ENCODE measurements at places on chromosomes 5 and 9.
A peak's percentile ranks its signal among the peaks of the same experiment; 100 is the strongest.

DNA sequence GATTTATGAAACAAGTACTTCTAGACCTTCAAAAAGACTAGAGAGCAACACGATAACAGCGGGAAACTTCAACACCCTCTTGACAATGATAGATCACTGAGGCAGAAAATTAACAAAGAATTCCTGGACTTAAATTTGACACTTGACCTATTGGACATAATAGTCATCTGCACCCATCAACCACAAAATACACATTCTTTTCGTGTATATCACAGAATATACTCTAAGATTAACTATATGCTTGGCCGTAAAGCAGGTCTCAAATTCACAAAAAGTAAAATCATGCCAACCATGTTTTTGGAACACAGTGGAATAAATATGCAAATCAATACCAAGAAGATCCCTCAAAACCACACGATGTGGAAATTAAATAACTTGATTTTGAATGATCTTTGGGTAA is 559.4 kb downstream of the DNAH5 start:
- no peak for DNase-seq

GRCh38 chr5:1005904-1006655 is 2.5 kb upstream of the NKD2 start:
- no peak for DNase-seq

GRCh38 chr9:136940526-136941230 is 3.9 kb downstream of the FBXW5 start:
- DNase-seq, result no peak

- DNase-seq, result no peak
Observed at GRCh38 chr9:16744394-16744793, 126.1 kb downstream of the BNC2 start.

- peak; percentile 14 for DNase-seq
Observed at GRCh38 chr9:129023036-129023907, 4.9 kb downstream of the SH3GLB2 start.

GRCh38 chr9:82184524-82184923 is 196.0 kb downstream of the SPATA31D1 start:
- no peak for DNase-seq

DNA sequence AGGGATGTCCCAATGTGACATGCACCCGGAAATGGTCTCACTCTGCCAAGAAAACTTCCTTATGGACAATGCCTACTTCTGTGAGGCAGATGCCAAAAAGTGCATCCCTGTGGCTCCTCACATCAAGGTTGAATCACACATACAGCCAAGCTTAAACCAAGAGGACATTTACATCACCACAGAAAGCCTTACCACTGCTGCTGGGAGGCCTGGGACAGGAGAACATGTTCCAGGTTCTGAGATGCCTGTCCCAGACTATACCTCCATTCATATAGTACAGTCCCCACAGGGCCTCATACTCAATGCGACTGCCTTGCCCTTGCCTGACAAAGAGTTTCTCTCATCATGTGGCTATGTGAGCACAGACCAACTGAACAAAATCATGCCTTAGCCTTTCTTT is 37.6 kb upstream of the CCDC152 start:
- no peak for DNase-seq

DNA sequence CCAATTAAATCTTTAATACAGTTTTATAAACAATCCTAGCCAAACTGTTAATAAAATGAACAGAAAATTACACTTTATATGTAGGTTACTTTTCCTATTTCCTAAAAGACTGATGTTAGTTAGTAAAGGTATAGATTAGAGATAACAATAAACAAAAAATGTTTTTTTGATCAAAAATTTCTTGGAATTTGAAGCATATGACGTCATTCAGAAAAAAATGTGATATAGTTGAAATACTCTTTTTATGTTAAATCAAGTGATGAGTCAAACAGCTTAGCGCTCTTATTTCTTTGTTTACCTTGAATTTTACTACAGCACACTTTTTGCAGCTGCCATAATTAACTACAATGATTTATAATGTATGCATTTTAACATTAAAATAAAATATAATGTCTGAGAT is 195.8 kb downstream of the SLC12A2 start:
- DNase-seq, result no peak

DNA sequence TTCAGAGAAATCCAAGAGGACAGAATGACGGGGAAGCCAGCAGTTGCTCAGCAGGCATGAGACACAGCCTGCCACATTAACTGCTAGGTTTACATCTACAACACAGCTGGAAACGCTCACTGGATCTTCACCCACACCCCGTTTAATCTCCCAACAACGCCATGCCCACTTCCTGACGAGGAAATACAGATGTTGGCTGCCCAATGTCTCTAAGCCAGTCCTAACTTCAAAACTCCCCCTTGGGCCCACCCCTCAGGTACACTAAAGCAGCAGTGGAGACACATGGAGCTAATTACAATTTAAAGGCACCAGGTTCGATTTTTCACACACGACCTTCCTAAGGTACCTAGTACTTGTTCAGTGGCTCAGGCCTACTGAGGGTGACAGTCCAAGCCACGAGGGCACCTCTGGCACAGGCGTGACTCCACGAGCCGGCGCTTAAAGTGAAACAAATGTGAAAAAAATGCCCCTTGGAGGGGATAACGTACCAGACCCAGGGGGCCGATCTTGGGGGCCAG is 904 bp downstream of the RPL12 start:
- peak; percentile 50 for DNase-seq

DNA sequence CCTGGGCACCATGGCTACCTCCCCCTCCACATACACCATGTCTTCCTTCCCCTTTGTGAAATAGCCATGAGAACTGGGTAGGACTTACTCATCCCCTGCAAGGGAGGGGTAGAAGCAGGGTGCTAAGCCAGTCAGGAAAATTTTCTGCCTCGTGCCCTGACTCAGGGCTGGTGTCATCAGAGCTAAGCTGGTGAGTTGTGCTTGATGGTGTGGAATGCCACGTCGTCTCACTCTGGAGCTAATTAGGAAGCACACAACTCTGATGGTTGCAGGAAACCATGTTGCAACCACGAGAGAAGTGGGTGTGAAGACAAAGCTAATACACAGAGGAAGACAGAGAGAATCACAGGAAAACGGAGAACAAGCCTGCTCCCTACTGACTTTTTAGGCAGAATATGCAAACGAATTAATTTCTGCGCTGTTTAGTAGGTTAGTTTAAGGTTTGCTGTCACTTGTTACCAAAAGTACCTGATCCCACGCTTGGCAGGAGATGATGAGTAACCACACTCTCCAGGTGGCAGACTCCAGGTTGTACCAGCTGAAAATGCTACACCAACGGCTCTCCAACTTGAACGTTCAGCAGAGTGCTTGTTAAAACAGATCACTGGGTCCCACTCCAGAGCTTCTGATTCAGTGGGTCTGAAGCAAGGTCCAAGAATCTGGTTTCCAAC is 54.5 kb downstream of the STK10 start:
- DNase-seq, result no peak

GRCh38 chr5:112146323-112147226 is 272.5 kb downstream of the EPB41L4A start:
- DNase-seq, result peak; percentile 55

DNA sequence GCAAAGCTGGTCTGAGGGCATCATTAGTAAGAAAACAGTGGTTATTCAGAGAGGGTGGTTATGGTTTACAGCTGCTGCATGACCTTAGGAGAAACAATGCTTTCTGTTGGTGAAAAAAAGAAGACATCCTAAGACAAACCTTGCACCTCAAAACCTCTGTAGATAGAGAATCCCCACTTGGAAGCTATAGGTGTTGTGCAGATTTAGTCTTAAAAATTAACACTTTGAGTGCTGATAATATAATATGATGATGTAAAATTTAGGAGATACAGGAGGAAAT is 1.4 kb upstream of the PTTG1 start:
- no peak for DNase-seq

DNA sequence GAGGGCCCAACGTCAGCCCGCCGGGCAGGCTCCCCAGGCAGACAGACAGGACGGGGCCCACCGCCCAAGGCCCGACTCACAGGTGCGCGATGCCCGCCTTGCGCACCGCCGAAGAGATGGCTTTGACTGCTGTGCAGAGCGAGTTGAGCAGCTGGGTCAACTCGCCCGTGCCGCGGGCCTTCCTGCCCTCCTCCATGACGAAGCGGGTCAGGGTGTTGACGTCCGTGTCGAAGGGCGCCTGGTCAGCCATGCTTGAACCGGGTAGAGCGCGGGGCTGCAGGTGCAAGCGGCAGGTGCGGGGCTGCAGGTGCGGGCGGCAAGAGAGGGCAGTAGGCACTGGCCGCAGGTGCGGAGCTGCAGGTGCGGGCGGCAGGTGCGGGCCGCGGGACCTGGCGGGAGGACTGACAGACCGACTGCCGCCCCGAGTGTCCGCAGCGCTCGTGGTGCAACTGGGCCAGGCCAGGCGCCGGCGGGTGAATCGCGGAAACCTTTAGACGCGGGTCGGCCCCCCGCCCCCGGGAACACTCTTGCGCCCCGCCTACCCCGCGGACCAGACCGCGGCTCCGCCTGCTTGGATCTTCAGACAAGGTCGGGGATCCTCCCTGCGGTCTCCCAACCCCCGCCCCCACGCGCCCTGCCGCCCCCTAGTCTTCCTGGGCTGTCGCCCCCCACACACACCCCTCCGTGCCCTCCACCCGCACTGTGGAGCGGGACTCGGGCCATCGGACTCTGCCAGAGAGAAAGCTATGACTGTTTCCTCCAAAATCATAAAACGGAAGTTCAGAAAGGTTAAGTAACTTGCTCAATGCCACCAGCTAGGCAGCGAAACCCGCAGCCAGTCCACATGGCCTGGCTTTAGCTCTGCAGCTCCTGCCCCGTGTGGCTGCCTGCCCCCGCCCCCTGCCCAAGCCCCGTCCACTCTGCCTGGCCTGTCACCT is at the start of gene FBP1:
FBP1 (minus strand) TSS at position 458 of the 938 bp plus-strand sequence; CDS start at position 250, 208 bp downstream.
- peak; percentile 25 for DNase-seq

DNA sequence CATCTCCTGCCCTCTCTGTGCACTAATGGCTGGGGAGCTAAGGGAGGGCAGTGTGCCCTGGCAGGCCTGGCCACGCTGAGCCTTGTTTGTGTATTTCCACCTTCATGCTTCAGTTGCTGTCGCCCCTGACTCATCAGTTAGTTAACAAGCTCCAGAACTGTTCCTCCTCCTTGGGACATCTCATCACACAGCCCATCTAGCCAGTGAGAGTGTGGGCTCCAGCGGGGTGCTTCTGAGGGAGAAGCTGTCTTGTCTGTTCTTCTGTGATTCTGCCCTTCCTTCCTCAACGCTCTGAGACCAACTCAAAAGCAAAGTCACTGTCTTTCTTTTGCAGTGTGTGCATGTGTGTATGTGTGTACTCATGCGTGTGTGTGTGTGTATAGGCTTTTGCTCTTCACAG is 58.3 kb upstream of the CPEB4 start:
- no peak for DNase-seq

- DNase-seq, result peak; percentile 30
Observed at GRCh38 chr9:128636556-128637530, 19.8 kb downstream of the DYNC2I2 start.

- no peak for DNase-seq
Observed at GRCh38 chr9:17484906-17485305, 94.0 kb upstream of the SH3GL2 start.
